ENCODE measurements at places on chromosomes 7 and 10.

DNA sequence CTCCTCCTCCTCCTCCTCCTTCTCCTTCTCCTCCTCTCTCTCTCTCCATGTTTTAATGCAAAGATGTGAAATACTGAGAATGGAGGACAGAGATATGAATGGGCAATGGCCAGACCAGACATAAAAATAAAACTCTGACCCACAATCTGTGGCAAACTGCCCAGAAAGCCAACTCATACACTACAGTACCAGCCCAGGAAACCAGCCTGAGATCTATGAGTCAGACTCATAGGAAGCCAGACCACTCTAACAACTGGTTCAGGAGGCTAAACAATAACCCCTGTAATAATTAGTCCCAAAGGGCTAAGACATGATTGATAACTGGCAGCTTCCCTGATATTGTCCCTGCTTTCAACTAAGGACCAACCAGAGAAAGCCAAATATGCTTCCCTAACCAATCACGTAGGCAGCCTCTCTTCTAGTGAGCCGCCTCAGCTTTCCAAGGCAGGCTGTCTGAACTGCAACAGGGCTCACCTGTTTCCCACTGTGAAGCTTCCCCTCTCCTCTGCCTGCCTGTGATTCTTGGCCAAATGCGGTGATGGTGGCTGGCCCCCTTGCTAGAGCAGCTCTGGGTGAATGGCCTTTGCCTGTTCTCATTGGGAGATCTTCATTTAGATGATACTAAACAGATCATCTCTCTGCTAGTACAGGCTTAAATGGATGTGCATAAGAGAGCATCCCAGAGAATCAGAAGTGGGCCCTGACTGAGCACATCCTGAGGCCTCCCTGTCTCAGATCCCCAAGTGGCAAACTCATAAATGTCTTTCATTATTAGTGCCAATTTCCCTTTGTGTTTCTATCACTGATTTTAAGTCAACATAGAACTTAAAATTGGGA lies 817.6 kb downstream of the TNS3 start:
- DNase-seq, result no peak

GRCh38 chr10:129921065-129921670 lies 42.9 kb downstream of the EBF3 start:
- DNase-seq, result no peak

DNA sequence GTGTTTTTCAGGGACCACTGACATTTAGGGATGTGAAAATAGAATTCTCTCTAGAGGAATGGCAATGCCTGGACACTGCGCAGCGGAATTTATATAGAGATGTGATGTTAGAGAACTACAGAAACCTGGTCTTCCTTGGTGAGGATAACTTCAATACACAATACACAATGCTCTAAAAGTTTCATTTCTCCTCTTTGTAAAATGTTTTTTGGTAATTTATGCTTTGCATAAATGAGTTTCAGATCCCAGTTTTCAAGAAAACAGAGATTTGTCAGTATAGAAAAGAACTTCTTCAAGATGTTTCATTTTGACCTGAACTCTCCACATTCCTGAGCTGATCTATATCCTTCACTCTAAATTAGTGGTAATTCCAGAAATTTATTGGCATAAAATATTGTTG lies 14.2 kb downstream of the ZNF92 start:
- DNase-seq, result no peak

DNA sequence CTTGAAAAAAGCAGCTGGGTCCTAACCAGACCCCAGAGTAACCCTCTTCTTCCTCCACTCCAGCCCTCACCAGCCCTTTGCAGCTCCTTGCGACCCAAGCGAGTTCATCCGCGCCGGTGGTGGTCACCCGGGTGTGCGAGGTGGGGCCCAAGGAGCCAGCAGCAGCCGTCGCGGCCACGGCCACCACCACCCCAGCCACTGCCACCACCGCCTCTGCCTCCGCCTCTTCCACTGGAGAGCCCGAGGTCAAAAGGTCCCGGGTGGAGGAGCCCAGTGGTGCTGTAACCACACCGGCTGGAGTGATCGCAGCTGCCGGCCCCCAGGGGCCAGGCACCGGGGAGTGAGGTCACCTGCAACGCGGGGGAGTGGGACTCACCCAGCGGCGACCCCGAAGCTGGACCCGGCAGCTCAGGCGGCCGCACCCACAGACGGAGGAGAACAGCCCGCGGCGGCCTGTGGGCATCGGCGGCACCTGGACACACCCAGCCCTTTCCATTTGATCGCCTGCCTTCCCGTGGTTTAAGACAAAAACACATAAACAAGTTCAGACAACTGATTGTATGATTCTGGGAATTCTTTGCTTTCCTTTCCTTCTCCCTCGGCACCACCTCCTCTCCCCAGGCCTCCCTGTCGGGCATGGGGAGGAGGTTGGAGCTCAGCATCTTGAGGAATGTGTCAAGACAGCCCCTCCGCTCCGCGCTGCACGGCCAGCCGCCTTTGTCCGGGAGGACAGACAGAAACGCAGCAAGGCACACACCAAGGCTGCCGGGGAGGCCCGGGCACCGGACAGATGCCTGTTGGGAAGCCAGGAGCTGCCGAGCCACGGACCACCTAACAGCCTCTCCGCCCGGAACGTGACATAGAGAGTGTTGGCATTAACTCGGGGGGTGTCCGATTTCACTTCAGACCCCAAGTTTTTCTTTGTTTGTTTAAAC lies 13.0 kb upstream of the AP5Z1 start:
- no peak for DNase-seq

All from hematopoietic multipotent progenitor cell treated with erythropoietin and hydrocortisone succinate and interleukin-3 and kit ligand, for 15 days (in vitro differentiated cells).